Activated CD4-positive, alpha-beta T cell treated with anti-CD3 and anti-CD28 coated beads for 48 hours (primary cell): ENCODE measurements at places on chromosomes 11 and 22.

GRCh38 chr22:35582218-35582860, 34.8 kb downstream of the MB start:
- no peak for DNase-seq

- no peak for DNase-seq
These were observed 14.2 kb upstream of the OMP start for GRCh38 chr11:77088236-77089003.

- DNase-seq = no peak
These were observed 157.0 kb downstream of the CCDC34 start for GRCh38 chr11:27205779-27206570.

GRCh38 chr11:126293726-126294125, 10.1 kb upstream of the DCPS start:
- no peak for DNase-seq

GRCh38 chr11:12897390-12897789, 111.7 kb upstream of the RASSF10 start:
- no peak for DNase-seq

DNA sequence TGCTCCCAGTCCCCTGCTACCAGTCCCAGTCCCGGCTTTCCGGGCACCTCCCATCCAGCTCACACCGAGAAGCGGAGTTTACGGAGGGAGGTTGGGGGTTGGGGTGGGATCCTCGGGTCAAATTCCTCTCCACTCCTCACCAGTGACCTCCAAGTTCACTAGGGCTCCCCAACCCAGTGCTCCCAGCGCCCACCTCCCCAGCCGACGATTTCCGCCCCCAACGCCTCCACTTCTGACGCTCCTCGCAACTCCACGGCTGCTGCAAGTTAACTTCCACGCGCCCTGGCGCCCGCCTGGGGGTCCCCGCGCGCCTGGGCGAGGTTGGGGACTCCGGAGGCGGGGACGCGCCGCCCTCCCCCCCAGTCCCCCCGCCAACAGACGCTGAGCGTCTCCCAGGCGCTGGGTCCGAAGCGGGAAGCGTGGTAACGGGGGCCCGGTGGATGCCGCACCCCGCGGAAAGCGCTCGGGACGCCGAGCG, 526 bp downstream of the TPST2 start:
- DNase-seq = peak; percentile 39

DNA sequence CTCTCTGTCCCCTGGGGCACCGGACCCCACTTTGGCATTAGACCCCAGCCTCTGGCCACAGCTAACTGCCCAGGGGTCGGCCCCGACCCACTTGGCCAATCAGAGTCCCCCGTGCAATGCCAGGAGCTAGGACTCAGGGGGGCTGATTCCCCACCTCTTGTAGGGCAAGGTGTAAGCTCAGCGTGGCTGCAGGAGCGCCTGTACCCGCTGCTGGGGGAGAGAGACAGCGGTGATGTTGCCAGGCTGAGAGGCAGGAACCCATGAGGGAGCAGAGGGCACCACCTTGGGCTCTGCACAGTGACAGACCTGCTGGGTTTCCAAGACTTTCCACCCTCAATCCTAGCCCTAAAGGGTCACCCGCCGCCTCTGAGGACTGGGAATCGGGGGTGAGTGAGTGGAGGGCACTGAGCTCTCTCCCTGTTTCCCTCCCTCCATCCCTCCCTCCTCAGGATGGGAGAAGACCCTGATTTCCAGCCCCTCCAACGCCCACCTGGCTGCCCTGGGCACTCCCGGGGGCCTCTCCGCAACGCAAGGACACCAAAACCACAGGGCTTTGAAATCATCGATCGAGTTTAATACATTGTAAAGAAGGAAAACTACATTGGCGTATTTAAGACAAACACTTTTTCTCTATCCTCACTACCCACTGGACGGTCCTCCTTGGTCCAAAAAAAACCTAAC, 128.4 kb downstream of the ARHGAP8 start:
- DNase-seq = no peak

- DNase-seq = no peak
These were observed 2.2 kb downstream of the CYB561A3 start for GRCh38 chr11:61359516-61359915.

DNA sequence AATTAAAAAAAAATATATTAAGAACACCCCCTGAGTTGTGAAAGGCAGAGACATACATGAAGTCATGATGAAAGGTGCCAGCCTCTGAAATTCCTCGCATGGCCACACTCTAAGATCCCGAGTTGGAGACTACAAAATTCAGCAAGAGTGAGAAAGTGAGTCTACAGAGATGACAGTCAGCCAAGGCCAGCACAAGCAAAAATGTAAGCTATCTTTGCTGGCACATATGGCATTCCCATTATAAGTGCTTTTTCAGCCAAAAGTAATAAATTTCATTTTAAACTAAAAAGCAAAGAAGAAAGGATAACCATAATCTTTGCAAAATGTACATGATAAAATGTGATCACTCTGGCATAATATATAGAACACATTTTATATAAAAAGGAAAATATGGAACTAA, 40.6 kb downstream of the FANCF start:
- no peak for DNase-seq

- DNase-seq = no peak
These were observed 23.6 kb upstream of the ALX4 start for GRCh38 chr11:44333271-44334218.

DNA sequence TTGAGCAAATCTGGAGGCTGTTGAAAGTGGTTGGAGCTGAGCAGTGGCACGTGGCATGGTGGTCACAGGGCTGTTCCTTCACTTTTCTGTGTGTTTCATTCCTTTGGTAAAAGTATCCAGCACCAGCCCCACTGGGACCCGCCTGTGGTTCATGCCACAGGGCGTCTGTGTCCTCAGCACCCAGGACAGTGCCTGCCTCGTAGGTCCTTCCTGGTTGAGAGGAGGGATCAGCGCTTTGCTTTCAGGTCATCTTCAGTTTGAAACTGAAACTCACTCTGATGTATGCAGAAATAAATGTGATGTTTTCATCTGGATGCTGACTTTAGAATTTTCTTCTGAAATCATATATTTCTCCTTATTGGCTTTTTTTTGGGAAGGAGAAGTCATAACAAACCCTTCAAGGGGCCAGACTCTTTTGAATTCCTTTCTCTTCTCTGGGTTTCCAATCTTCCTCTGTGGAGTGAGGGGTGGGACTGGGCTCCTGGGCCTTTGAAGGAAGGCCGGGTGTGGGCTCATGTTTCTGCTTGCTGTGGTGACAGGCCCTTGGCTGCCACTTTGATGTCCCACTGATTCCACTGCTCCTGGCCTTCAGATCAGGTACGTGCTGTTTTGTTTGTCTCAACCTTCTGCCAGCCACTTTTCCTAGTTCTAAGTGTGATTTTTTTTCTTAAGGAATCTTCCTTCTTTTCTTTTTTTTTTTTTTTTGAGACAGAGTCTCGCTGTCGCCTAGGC, 26.2 kb downstream of the TBC1D22A start:
- peak; percentile 37 for DNase-seq

DNA sequence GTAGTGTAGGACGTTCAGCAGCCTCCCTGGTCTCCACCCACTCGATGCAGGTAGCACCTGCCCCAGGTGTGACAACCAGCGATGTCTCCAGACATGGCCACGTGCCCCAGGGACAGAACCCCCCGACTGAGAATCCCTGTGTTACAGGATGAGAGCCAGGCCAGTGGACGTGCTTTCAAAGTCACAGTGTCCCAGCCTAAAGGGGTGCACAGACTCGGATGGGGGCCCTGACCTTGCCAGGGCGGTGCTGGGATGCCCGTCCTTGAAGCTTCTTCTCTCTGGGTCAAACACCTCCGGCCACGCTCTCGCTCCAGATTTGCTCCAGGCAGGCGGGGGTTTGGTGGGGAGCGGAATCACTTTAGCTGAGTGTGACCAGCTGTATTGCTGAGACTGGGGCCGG, 23.3 kb upstream of the GAL start:
- no peak for DNase-seq

DNA sequence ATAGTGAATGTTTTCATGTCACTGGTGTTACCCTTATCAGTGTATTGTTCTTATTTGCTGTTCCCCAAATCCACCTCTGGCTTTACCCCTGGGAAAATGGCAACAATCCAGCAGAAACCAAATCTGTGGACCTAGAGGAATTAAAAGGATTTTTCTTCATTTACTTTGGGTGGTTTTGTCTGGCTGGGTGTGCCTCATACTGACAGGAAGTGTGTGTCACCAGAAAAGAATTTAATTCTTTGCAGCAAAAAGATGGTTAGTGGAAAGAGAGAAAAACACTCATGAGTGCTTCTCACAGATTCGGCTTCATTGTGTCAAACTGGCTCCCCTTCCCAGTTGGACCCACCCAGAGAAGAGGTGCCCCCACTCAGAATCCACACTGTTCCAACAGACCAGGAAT, 38.9 kb downstream of the FZD4 start:
- no peak for DNase-seq

- peak; percentile 2 for DNase-seq
These were observed 857.0 kb downstream of the KCNA4 start for GRCh38 chr11:29159552-29160465.

GRCh38 chr11:34449013-34449412, 10.3 kb downstream of the CAT start:
- DNase-seq = peak; percentile 17

DNA sequence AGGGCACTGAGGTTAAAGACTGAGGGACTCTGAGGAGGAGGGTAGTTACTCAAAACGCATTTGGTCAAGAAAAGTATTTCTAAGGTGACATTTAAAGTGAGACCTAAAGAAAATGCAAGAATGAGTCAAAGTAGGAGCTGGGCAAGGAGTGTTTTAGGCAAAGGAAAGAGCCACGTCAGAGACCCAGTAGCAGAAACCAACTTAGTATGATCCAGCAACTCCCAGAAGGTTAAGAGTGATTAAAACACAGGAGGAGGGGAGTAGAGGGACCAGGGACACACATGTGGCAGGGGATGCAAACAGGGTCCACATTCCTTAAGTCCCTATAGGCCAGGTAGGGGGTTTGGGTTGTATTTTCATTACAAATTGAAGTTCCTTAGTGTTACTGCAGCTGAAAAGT, 24.3 kb upstream of the CCDC34 start:
- DNase-seq = no peak

DNA sequence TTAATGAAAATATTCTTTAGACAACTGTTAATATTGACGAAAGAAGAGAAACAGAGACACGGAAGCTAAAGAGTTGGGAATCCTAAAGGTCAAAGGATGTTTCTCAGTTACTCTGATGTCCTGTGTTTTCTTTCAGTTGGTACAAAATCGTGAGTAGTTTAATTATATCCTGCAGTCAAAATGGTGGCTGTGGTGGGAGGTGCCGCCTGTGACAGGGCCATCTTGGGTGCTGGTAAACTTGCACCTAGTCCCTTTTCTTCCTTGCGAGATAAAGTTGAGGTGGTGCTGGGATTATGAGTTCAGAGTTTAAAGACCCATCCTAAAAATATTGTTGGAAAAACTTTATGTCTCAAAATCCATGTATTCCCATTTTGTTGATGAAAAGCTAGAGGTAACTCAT, 2.2 kb downstream of the CECR2 start:
- no peak for DNase-seq

DNA sequence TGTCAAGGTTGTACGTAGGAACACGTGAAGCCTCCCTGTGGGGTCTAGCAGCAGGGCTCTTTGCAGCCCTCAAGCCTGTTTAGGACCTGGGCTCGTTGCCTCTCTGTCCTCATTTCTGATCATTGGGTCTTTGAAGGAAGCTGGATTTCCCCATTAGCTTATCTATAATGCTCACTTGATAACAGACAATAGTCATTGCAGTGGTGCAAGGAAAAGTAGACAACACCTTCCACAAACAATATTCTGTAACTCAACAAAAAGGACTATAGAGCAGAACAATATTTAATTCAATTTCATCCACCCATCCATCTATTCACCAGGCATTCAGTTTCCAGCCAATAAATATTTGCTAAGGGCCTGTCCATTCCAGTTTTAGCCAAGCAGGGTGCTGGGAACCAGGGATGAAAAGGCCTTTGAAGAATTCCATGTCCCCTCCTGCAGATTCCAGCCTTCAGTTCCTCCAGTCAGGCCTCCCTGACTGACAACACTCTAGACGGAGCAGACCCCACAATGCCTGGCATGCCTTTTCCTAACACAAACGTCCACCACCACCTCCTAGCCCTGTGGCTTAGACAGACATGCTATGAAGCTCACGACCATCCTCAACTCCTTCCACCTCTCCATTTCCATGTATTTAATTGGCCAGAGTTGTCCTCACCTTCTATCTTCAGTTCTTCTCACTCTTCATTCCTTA, 12.7 kb upstream of the POLD3 start:
- no peak for DNase-seq

GRCh38 chr11:23310276-23310675, 450.0 kb upstream of the CCDC179 start:
- DNase-seq = no peak

DNA sequence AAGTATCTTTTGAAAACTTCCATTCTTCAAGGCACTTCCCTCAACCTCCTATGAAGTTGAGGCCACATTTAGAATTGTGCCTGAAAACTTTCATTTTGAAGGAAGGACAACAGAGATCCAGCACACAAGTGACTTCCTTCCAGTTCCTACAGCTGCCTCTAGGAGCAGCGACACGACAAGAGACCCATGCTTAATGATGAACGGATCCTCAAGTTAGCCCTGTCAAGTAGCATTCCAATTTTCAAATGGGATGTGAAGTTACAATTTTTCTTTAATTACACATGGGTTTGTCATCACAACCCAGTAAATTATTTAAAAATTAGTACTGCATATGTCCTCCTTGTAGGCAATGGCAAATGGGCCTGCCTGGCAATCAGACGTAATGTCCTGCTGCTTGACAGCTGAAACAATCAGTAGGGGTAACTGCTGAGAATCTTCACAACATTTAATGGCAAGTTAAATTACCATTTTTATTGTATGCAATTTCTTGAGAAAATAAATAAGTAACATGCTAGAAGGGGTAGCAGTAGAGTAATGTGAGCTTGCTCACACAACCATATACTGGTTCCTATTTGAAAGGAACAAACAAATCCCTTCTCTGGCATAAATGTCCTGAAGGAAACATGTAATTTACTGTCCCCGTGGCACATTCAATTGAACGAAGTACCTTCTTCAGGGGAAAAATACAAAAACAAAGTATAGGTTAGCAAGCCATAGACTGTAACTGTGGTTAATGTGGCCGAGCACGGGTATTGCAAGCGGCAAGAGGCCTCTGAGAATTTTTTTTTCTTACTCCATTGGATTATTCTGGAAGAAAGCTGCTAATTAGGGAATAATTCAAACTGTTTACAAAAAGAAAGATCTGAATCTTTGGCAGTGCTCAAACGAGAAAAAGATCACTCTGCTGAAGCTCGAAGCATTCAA, 288.3 kb downstream of the CADM1 start:
- no peak for DNase-seq

GRCh38 chr11:47188259-47188658, 2.0 kb upstream of the PACSIN3 start:
- no peak for DNase-seq
